ENCODE measurements at places on chromosomes 1 and 21.
A peak's percentile ranks its signal among the peaks of the same experiment; 100 is the strongest.

DNA sequence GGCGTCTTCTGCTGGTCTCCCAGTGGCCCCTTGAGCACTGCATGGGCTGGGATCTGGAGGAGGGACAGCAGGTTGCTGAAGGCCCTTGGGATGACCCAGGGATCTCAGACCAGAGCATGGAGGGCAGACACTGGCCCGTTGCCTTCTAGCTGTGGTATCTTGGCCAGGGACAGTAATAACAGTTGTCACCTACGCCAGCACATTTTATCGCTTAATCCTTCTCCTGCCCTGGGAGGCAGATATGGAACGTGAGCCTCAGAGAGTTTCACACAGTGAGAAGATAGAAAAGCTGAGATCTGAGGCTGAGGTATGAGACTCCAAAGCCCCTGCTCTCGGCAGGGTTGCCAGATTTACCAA, 40.1 kb upstream of the RD3 start:
- no peak for DNase-seq

- DNase-seq: no peak
Observed at GRCh38 chr1:101408212-101409042, 171.6 kb downstream of the S1PR1 start.

DNA sequence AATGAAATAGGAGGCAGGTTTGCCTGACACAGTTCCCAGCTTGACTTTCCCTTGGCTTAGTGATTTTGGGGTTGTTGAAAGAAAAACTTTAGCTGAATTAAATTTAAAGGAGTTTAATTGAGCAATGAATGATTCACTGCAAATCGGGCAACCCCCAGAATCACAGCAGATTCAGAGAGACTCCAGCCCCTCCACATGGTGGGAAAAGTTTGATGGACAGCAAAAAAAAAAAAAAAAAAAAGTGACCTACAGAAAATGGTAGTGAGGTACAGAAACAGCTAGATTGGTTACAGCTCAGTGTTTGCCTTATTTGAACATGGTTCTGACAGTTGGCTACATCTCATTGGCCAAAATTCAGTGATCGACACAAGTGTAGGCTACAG, 12.6 kb upstream of the IFNAR2 start:
- DNase-seq: no peak

DNA sequence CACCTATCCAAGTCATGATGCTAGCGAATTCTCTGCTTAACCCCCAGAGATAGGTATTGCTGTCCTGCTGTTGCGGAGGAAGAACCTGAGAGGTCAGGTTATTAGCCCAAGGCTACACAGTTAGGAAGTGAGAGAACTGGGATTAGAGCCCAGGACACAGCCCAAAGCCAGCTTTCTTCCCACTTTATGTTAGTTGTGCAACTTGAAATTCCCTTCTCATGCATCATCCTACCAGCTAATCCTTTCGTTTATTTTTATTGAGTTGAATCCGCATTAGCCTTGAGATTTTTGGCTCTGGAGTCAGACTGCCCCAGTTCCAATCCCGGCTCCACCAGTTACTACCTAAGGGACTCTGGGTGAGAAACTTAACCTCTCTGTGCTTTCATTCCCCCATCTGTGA, 65.4 kb downstream of the PLEKHA6 start:
- peak; percentile 75 for DNase-seq

DNA sequence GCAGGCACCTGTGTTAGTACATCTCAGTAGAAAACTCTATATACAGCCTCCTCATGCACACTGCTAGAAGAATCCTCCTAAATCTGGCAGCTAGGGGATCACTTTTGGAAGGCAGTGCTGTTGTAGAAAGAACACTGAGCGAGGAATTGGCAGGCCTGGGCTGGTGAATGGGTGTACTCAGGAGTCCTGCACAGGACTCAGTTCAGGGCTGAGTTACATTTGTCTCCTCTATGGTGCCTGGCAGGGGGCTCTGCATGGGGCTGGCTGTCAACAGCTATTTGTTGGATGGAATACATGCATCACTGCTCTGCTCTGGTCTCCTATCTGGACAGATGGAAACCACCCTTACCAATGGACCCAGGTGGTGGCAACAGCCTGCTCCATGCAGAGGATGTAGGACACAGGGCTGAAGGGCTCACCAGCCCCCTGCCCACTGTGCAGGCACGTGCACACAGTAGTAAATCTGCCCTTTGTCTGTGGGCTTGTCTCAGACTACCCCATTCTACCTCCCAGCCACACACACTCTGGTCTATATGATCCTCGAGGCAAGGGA, 74.2 kb downstream of the LRIG2 start:
- no peak for DNase-seq

GRCh38 chr1:215992620-215993019, 425.5 kb downstream of the KCTD3 start:
- no peak for DNase-seq

DNA sequence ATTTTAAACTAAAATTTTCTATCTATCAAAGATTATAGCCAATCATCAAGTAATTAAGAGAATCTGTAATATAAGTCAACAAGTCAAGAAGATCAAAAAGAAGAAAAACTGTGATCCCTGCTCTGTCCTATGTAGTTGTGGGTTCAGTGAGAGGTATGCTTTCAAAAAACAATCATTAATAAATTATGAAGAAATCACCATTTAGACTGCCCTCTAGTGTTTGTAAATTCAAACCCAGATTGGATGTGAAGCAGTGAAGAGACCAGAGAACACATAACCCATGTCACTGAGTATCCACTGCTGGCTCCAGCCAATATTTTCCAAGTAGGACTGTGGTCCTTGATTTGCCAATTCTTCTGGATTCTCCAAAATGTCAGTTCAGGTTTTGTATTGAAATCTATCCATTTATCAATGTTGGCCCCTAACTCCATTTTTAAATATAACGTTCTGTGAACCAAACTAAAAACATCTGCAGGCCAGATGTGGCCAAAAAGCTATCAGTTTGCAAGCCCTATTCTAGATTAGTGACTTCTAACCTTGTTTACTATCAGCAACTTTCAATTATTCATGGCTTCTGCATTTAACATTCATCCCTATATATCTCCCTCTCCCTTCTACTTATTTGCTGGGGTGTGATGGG, 467.5 kb upstream of the CXADR start:
- DNase-seq: no peak

- DNase-seq: no peak
Observed at GRCh38 chr1:14811573-14811972, 213.1 kb downstream of the KAZN start.

- DNase-seq: no peak
Observed at GRCh38 chr1:221638595-221638994, 103.3 kb downstream of the DUSP10 start.

DNA sequence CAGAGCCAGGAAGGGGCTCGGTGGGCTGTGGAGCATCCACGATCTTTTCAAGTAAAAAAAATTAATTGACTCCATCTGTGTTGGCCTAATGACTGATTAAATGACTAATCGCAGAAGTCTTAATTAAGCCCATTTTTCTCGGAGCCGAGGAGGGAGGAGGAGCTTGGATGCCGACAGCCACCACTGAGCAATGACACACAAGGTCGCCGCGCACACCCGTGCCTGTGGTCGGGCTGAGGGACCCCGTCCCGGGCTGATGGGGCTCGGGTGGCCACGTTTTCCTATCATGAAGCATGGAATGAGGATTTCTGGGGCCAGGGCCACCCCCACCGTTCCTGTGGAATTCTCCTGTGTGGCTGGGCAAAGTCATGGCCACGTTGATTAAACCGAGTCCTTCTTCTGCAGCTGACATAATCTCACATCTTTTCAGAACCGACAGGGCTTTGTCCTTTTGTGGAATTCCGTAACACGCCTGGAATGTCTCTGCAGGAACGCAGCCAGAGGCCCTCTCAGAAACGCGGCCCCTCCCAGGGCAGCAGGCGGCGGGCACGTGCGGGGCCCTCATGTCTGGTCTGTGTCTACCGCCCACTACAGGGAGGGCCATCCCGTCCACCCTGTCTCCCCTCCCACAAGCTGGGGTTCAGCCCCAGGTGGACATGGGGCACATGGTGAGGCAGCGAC, 60.7 kb downstream of the MORN1 start:
- DNase-seq: no peak

GRCh38 chr1:151147132-151147503, 687 bp upstream of the SEMA6C start:
- no peak for DNase-seq
